Amygdala (tissue), 56 donors: ENCODE measurements at places on chromosomes 7 and 10.

DNA sequence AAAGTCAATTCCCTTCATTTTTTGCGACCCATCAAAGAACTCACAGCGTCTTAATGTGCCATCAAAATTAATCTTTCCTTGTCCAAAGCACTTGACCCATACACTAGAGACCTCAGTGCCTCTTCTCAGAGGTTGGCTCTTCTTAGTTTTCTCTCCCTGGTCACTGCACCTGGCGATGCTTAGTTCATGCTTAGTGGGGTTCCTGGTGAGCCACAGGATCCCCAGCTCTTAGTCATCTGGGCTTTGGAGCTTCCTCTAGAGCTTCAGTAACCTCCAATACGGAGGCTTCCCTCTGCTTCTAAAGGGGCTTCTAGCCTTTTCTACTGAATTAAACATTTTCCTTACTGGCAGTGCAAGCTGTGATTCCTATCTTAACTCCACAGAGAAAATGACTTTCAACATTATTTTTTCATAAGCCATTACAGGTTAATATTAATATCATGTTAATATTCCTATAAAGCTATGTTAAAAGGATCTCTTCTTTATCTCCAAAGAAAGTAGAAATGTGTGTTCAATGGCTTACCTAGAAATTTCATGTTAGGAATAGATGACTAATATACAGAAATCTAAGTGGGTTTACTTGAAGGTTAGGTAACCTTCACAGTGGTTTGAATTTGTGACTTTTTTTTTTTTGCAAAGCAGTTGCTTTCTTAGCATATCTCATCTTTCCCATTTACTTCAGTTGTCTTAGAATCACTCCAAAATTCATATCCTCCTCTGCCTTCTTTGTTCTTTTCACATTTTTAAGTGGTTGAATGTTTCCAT, 295.2 kb downstream of the CAMK1D start:
- DNase-seq = no peak

GRCh38 chr10:120381931-120382330, 75.1 kb upstream of the PLPP4 start:
- no peak for DNase-seq

DNA sequence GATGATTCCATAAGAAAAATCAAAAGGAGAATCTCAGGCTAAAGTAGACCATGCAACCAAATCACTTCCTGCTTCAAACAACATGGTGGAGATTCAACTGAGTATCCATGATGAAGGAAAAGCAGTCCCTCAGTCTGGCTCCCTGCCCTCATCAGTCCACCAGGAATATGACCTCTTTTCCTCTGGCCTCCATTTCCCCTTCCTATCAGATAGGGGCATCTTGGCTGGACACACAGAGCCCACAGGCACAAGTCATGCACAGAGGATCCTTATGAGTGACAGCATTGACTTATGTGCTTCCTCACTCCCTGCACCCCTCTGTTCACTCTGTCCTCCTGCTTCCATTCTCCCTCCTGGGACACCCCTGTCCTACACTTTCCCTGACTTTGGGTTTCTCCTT, 16.8 kb downstream of the PIP start:
- no peak for DNase-seq

DNA sequence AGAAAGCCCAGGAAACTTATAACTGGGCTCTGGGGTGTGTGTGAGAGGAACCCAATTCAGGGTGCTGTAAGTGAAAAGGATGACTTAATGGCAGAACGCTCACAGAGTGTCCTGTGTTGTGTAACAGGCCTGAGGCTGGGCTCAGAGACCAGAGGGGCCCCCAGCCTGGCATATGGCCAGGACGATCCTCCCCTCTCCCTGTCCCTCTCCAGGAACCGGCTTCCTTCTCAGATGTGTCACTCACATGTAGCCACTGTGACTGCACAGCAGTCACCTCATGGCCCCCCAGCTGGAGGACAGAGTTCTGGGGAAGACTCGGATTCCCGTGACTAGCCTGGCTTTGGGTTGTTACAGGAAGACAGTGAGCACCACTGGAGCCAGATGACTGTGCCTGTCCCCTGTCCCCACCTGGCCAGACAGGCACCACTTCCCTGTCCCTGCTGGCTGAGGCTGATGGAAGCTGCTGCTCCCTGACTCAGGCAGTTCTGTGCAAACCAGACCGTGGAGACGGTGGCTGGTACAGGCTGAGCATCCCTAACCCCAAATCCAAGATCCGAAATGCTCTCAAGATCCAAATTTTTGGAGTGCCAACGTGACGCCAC, 220.5 kb downstream of the MLLT10 start:
- no peak for DNase-seq

- DNase-seq = no peak
These were observed 1319.1 kb downstream of the REEP3 start for GRCh38 chr10:64840341-64840740.

- DNase-seq = no peak
These were observed 2.1 kb downstream of the PDK4 start for GRCh38 chr7:95594185-95594584.

GRCh38 chr7:108815815-108816214, 246.1 kb downstream of the DNAJB9 start:
- DNase-seq = no peak

DNA sequence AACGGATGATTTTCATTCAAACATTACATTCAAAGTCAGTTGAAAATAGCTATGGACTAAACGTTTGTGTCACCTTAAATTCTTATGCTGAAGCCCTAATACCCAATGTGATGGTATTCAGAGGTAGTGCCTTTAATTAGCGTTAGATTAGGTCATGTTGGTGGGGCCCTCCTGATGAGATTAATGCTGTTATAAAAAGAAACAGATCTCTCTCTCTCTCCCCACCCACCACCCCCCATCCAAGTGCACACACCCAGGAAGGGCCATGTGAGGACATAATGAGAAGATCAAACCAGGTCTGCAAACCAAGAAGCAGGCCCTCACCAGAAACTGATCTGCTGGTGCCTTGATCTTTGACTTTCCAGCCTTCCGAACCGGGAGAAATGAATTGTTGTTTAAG, 44.2 kb downstream of the ZNF438 start:
- DNase-seq = no peak

GRCh38 chr7:16801111-16801542, 3.7 kb downstream of the AGR2 start:
- no peak for DNase-seq

GRCh38 chr7:43309706-43310022, 197.2 kb downstream of the HECW1 start:
- no peak for DNase-seq

DNA sequence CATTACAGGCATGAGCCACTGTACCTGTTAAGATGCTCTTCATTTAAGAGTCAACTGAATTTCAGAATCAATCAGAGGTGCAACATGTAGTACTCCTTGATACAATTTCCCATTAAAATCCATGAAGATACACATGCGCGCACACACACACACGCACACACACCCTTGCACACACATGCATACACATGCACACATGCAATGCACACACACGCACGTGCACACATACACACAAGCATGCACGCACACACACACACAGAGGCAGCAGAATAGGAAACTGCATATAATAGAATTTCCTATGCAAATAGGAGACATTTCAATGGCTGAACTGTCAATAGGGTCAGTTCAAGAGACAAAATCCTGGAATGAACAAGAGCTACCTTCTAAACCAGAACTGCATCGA, 192.6 kb downstream of the CALN1 start:
- no peak for DNase-seq

- no peak for DNase-seq
These were observed 152.7 kb upstream of the NRP1 start for GRCh38 chr10:33487014-33487776.

- no peak for DNase-seq
These were observed 1.9 kb downstream of the FZD1 start for GRCh38 chr7:91266067-91266688.
